Mucosa of descending colon (tissue), 3 donors: ENCODE measurements at places on chromosomes 7 and 10.

- no peak for DNase-seq
Measured at GRCh38 chr10:132151286-132151950, 35.3 kb upstream of the DPYSL4 start.

DNA sequence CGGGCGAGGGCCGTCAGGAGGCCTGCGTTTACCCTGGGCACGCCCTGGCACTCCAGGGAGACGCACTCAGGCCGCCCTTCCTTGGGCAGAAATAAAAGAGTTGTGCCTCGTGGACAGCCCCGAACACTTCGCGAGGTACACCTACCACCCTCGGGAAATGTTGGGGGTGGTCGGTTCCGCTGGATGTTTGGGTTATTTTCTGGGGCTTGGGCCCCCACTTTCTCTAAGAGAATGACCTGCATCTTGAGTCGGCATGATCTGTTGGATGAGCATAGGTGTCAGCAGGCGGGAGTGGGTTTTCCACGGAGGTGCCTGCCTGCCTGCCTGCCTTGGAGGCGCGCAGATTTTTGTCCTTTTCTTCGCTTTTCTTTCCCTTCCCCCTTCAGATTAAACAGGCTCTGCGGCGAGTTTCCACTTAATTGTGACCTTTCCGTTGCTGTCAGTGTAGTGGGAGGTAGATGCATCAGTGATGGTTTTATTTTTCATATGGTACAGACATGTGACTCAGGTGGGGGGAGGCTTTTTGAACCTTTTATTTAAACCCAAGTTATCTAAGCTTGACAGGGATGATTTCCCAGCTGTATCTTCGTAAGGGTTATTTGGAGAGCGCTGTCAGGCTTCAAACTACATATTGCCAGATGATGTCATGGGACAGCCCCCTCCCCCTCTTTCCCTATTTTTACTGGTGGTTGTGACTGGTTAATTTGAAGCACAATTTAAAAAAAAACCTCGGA, 661 bp downstream of the HECTD2 start:
- peak; percentile 66 for DNase-seq

DNA sequence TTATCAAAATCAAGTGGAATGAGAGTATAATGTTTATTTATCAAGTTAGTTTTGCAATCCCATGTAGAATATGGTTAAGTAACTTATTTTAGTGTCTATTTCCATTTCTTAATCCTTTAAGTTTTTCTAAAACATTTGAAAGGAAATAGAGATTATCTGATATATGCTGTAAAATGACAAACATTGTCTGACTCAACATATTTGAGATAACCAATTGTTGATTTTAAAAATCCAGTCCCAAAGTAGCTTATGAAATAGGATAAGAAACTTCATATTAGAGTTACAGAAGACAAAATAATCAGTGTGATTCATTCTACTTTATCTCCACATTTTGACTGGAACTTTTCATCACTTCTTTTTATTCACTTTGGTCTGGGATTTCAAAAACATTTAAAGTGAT, 38.7 kb upstream of the CDK1 start:
- DNase-seq, result no peak

- no peak for DNase-seq
Measured at GRCh38 chr10:16816171-16816570, 1.1 kb downstream of the RSU1 start.

DNA sequence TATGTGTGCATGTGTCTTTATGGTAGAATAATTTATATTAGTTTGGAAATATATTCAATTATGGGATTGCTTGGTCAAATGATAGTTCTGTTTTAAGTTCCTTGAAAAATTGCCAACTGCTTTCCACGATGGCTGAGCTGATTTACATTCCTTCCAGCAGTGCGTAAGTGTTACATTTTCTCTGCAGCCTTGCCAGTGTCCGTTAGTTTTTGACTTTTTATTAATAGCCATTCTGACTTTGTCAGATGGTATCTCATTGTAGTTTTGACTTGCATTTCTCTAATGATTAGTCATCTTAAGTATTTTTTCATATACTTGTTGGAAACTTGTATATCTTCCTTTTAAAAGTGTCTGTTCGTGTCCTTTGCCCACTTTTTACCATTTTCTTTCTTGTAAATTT, 434.2 kb upstream of the POT1 start:
- DNase-seq, result no peak

GRCh38 chr7:96973986-96974385, 31.4 kb upstream of the DLX6 start:
- DNase-seq, result no peak

DNA sequence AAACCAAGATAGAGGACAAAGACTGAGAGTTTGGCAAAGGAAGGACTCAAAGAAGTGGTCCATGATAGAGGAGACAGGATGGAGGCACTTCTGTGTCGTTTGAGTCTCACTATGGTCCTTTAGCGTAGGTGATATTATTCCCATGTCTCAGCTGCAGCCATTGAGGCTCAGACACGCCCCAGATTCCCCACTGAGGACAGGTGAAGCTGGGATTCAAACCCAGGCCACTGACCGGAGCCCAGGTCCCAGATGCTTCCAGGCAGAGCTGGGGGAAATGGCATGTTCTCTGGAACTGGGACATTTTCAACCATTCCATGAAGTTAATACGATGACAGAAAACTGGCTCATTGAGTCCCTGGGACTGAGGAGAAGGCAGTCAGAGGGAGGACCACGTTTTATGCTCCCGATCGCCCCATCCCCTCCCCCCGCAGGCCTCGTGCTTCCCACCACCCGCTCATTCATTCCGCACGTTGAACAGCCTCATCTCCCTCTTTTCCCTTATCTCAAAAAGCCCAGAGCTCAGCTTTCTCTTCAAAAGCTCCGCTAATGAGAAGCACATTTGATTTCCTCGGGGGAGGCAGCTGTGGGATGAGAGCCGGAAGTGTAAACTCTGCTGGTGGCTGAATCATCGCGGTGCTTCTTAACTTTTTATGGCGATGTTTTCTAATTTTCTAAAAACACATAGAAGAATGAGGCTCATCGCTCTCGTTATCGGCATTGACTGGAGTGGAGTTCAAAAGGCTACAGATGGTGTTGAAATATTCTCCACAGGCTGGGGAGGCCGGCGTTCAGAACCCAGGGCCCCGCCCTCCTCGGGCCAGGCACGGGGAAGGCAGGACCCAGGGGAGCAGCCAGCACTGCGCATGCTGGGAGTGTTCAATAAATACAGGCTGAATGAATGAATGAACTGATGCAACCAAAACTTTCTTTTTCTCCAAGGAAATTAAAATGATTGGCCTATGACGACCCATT, 64.0 kb downstream of the OAT start:
- peak; percentile 50 for DNase-seq

DNA sequence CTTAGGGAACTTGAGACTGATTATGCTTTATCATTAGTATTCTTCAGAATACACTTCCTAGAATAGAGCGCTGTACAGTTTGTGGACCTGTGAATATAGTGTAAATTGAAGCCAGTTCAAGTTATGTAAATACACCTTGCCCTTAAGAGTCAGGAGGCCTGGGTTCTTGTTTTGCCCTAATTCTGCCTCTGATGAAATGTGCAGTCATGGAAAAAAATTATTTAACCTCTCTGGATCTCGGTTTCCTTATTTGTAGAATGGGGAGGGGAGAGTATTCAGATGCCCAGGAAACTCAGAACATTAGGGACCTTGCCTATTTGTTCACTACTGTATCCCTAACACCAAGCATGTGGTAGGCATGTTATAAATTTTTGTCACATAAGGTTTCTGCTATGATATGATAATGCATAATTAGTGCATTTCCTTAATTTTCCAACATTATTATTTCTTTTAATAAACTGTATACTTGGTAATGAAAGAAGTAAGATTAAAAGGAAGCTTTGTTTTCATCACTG, 1.3 kb downstream of the EXOC6 start:
- no peak for DNase-seq

- DNase-seq, result no peak
Measured at GRCh38 chr7:131015657-131015958, 281.6 kb upstream of the KLF14 start.

- no peak for DNase-seq
Measured at GRCh38 chr10:91352760-91353159, 57.4 kb upstream of the HECTD2 start.

DNA sequence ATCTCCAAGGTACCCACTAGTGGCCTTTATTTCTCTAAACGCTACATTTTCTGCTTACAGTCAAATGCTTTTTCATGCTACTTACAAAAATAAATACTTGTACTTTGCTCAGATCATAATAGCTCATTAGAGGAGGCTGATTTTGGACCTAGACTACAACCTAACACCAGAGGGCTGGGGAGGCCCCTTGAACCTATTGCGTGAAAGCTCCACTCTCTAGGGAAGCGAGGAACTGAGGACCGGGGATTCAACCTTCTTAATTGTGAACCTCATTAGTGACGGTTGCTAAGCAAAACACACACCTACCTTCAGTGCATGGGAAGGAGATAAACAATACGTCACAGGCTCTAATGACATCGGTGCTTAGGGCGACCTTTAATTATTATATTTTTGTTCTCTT, 92.1 kb downstream of the EBF3 start:
- no peak for DNase-seq

DNA sequence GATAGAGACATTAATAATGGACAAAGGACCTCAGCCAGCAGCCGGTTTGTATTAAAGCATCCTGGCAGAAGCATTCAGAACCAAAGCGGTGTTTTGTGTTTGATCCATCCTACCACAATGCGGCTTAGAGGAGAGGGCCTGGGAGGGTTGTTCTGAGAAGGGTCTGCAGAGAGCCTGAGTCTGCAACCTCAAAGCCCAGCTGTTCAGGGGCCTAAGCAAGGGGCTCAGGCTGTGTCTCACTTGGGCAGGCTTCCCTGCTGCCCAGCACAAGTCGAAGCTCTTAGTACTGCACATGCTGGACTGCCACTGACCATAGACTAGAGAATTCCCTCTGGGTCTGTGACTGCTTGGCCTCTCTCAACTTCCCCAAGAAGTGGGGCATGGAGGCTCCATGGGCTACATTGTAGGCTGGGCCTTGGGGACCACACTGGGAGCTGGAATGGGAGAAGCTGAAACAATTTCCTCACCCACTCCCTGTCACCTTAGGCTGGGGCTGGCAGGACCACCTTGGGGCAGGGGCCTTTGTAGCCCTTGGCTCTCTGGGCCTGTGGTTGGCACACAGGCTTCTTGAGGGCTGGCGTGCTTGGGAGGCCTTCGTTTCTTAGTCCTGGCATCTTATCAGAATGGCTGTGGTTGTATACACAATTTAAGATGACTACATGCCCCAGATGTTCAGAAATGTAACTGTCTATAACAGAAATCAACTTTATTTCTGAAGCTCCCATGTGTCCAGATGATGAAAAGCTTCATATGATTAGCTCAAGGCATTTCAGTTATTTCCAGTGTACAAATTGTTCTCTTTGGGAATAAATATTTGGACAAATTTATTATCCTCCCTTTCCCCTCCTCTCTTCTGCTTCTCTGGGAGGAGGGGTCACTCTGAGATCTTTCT, 44.5 kb downstream of the LRRC18 start:
- no peak for DNase-seq

DNA sequence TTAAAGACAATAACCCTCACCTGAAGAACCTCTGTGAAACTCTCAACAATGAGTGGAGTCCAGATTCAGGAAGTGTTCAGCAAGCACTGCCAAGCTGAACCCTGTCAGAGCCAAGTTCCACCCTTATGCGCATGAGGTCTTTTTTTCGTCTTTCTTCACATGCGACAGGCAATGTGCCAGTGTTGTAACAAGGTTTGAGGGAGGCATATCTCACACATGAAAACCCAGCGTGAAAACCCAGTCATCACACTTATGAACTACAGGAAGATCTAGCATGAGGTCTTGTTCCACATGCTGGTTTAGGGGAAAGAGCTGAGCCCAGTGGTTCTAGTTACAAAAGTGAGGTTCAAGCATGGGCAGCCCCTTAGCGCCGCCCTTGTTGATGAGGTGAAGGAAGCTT, 49.7 kb downstream of the RABGEF1 start:
- no peak for DNase-seq

- DNase-seq, result no peak
Measured at GRCh38 chr7:80732630-80733029, 94.2 kb downstream of the CD36 start.
